ENCODE measurements at places on chromosomes 4 and X.

DNA sequence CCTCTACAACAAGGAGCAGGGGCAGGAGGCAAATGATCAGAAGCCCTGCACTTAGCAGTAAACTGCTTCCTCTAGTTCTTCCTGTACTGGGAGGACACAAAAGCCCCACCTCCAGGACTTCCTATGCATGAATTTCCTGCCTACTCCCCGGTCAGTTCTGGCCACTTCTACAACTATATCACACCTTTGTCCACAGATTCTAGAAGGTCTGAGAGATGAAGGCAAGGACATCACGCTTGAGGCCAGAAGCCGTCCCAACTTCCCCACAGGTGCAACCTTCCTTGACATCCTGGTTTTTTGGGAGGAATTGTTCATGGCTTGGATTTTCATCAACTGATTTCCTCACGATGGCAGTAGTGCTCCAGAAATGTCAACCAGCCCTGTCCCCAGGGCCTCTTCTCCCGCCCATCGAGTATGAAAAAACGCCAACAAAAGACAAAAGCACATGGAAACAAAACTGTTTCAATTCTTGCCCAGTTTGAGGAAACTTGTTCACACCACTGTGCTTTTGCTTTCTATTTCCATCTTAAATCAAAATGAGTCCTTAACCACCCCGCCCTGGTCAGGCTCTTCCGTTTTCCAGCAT lies 206.5 kb upstream of the STK26 start:
- DNase-seq, result no peak

- DNase-seq, result no peak
These were observed 382.4 kb downstream of the TRAM1L1 start for GRCh38 chr4:116702949-116703348.

DNA sequence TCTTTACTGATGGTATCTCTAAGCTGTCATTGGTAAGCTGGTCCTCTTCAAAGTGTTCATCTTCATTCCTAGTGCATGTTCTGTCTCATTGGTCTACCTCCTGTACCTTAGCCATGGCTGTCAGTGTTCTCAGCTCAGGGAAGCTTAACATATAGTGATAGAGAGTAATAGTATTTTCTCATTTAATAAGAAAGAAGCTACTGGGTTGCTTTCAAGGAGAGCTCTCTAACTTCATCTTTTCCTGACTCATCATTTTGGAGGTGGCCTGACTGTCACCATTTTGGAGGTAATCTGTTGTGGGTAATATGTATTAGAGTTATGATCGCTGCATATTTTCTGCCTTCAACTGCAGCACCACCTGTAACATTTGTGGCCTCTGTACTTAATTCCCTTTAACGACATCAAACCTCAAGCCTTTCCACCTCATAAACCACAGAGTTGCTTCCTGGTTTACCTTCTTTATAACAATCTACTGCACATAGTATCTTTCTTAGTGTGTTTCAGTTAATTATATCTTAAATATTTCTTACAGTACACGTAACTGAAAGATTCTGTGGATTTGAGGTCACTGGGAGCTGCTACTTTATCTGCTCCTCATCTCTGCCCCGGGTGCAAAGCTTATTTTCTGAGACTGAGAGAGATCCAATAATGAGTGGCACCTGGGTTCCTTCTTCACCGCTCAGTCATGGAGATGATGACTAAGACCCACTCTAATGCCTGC lies 474.0 kb upstream of the TECRL start:
- DNase-seq, result no peak

- DNase-seq, result no peak
These were observed 11.5 kb upstream of the CCDC149 start for GRCh38 chr4:24924309-24924781.

DNA sequence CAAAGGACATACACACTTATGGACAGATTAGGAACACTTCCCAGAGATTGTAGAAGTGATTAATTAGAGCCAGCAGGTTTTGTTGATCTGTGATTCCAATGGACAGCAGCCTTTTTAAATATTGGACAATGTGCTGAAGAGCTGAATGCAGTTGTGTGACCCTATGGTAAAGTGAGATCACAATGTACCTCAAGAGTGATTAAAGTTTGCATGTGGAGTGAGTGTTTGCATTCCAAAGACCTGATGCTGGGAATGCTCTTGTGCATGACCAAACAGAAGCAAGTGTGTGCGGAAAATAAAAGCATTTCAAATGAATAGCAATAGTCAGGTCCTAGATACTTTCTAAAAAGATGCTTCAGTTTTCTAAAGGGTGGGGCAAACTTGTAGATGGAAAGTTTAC lies 154.1 kb downstream of the BANK1 start:
- DNase-seq, result no peak

Data from NCI-H1694 (cell line).